ENCODE measurements at places on chromosomes 2 and 18.
A peak's percentile ranks its signal among the peaks of the same experiment; 100 is the strongest.

GRCh38 chr2:176978921-176979320 lies 233.7 kb upstream of the HNRNPA3 start:
- no peak for DNase-seq

DNA sequence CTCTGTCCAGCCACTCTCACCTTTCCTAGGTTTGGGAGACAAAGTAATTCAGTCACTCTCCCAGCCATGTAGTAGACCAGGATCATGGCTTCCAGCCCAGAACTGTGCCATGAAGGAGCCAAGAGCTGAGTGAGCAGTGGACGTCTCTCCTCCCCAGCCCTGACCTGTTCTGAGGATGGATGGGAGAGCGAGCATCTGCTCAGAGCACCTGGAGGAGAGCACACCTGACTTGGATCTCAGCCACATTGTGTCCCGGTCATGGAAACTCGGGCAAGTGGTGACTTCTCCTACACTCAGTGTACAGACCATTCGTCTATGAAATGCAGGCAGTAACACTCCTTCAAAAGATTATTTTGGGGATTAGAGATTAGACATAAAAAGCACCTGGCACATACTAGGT lies 299.7 kb downstream of the TNS1 start:
- DNase-seq, result no peak

GRCh38 chr2:154963511-154963910 lies 265.0 kb downstream of the KCNJ3 start:
- no peak for DNase-seq

DNA sequence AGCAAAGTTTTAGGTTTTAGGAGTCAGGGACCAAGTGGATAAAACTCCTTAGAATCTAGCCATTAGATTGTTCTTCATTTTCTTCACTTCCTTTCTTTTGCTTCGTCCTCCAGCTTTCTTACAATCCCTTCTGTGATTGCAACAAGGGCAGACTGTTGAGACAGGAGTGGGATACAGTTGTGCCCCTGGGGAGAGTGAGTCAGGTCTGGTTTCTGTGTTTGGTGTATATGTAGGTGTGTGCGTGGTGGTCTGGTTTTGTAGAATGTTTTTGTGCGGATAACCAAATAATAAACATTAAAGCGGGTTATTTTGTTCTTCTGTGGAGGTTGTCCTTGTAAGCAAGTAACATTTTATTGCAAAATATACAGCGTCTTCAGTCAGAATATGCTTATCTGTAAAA lies 7.3 kb downstream of the INSIG2 start:
- no peak for DNase-seq

DNA sequence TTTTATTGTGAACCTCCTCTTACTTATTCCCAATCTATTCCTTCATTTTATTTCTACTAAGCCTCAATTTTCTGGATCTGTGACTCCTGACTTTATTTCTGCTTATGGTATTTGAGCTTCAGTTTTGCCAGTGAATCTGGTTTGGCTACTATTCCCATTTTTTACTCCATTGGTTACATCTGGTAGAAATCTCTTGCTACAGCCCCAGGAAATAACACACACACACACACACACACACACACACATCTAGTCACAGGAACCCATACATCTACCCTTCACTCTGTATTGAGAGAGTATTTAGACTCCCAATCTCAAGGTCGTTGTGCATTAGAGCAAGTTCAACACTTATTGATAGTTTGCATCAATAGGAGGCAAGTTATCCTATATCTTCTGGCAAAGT lies 37.0 kb upstream of the GALNT5 start:
- DNase-seq, result no peak

DNA sequence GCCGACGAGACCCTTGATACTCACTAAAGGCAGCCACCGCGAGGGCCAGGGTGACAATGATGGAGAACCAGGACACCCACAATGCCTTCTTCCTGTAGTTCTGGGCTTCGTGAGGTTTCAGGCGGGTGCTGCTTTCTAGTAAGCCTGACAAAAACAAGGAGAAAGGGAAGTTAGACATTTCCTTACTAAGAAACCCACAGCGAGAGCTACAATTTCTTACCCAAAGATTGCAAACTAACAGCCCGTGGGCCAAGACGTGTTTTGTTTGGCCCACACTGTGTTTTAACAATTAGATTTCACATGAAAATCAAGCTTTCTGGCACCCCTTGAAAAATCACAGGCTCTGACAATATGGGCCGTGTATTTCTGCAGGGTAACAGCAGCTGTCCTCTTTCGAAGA lies 5.6 kb downstream of the TMEM163 start:
- DNase-seq, result no peak

GRCh38 chr18:39057423-39058064 lies 1491.9 kb upstream of the CELF4 start:
- DNase-seq, result no peak

- DNase-seq, result peak; percentile 31
Observed at GRCh38 chr2:196337208-196337953, 166.0 kb upstream of the STK17B start.

DNA sequence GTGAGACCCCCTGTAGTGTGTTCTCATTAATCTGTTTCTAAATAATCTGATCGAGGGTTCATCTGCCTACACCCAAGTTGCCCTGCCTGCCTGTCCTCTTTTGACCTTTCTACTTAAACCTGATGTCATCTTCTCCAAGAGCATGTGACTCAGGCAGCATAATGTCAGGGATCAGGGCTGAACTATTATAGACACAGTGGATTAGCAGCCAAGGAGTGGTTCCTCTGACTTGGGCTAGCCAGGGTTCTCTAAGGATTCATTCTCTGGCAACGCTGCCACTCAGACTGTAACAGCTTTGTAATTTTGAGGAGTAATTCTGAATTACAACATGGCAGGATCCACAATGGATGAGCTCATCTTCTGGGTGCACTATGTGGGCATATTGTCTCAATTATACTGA lies 124.0 kb downstream of the MDH1 start:
- DNase-seq, result no peak

GRCh38 chr2:160388464-160389263 lies 104.9 kb downstream of the RBMS1 start:
- no peak for DNase-seq

DNA sequence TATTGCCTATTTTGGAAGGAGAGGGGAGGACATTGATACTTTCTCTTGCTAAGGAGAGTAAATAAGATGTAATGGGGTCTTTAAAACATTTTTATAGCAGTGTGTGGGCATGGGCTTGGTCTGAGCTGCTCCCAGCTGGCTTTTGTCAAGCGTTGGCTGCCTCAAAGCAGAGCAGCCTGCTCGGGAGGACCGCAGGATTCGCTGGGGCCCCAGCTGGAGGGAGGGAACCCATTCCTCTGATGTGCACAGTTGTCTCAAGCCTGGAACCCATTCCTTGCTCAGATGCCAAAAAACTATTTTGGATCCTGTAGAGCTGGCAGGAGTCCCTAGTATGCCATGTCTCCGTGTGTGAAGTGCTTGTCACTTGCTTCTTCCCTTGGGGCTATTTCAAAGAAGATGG lies 59.4 kb upstream of the RMDN2 start:
- no peak for DNase-seq

GRCh38 chr2:20470211-20470610 lies 23.3 kb downstream of the RHOB start:
- DNase-seq, result no peak

- DNase-seq, result no peak
Observed at GRCh38 chr2:125652280-125652679, 1003.7 kb upstream of the GYPC start.

GRCh38 chr18:74791501-74792194 lies 194.0 kb downstream of the ZNF407 start:
- no peak for DNase-seq

DNA sequence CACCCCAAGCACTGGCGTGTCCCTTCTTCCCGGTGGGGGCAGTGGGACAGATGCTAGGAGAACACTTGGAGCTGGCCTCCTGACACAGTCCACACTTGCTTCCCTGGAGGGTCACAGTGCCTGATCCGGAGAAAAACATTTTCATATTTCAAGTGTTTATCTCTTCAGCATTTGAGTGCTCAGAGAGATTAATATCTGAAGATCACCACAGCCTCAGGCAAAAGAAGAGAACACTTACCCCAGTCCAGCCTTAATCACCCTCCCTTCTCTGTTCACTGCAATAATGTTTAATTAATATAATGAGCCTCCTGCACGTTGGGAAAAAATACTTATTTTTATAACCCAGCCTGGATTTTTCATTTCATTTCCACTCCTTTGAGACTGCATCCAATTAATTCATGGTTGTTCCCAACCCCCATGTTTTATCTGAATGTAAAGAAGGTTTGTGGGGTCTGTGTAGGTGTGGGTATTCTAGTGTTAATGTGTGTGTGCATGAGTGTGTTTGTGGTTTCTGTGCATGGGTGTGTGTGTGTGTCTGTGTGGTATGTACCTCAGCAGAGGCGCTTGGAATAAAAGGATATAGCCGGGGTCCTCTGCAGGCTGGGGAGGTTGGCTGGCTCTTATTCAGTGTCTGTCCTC lies 72.1 kb downstream of the NRP2 start:
- no peak for DNase-seq

GRCh38 chr2:182924306-182924705 lies 57.9 kb upstream of the FRZB start:
- DNase-seq, result no peak

- peak; percentile 36 for DNase-seq
Observed at GRCh38 chr2:32805104-32806095, 141.4 kb upstream of the LTBP1 start.

DNA sequence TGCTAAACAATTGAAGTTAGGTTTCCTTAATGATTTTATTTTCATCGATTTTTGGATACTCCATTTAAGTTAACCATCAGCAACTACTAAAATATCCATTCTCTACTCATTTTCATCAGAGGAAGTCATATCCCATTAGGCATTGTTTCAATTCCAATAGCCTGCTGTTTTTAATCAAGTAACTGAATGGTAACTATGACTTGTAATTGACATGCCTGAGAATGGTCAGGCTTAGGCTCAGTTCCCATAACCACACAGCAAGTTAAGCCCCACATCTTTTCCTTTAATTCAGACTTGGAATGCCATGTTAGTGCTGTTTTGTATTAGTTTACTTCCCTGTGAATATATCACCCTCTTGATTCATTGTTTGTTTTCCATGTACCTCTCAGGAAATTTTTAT lies 398.8 kb downstream of the ARHGAP15 start:
- no peak for DNase-seq

GRCh38 chr2:168685600-168686451 lies 116.6 kb upstream of the NOSTRIN start:
- DNase-seq, result no peak

- DNase-seq, result peak; percentile 33
Observed at GRCh38 chr18:58128381-58129374, 84.7 kb downstream of the NEDD4L start.

DNA sequence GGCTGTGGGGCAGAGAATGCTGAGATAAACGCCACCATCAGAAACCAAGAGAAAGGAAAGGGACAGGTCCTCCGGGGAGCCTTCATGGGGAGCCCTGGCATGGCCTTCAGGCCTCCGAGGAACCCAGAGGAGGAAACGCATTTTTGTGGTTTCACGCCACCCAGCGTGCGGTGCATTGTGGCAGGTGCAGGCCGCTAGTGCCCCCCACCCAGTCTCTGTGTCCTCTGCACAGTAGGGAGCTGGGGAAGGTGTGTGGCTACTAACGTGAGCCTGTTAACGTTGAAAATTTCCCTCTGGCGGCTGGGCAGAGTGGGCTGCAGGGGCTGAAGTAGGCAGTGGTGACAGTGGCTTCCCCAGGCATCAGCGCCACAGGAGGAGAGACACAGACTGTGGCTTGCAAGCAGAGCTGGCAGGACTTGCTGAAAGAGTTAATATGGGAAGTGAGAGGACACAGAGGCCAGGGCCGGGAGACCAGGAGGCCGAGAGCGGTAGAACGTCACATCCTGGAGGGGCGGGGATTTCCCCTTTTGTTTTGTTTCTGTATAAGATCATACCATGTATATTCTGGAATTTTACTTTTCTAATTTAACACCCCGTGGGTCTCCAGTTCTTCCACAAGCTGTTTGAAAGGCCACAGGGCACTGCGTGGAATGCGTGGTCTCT lies 166.9 kb downstream of the GBX2 start:
- DNase-seq, result no peak

GRCh38 chr2:109679626-109680025 lies 65.5 kb downstream of the SOWAHC start:
- DNase-seq, result no peak

DNA sequence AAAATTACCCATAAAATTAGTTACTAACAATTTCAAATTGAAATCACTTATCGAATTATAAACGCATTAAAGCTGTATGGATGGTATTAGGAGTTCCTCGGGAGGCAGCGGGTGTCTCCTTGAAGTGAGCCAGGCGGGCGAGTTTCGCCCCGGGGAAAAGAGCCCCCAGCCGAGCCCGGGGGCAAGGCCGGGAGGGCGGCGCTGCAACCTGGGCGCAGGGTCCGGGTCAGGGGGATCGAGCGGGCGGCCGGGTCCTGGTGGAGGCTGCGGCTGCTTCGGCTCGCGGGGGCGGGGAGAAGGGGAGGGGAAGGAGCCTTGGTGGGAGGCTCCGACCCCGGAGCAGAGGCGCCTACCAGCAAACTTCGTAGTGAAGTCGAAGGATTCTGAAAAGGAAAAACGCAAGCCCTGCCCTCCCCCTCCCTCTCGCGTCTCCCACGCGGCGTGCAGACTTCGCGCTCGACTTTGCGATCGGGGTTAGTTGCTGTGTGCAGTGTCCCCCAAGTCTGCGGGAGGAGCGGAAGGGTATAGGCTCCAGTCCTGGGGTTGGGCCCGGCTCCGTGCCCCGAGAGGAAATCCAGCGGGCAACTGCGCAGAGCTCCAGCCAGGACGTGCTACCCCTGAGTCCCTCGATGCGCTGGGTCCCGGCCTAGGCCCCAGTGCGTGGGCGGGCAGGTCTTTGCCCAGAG lies 140.8 kb downstream of the MEIS1 start:
- no peak for DNase-seq

DNA sequence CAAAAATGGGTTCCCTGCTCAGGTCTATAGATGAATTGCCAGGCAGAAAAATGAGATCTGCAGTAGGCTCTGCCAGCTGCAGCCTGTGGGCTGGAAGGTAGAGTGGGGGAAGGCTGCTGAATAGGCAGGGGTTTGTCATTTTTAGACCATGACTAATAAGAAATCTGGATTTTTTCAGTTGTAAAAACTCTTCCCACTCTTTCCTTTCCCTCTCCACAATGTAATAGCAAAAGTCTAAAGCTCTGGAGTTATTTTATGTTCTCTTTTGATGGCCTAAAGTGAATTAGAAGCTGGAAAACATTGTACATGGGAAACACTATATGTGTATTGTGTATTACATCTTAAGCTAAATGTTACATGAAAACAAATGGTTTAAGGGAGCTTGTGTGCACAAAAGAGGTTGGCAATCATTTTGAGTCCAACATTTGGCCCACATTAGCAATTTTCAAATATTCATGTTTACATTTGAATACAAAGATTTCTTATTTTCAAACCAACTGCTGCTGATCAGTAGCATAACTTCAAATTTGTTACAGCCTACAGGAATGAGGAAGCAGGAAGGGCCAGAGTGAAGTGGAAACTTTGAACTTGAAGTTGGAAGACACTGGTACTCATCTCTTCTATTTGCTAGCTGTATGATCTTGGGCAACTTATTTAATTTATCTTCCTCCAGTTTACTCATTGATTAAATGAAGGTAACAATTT lies 407.1 kb downstream of the SLC4A3 start:
- no peak for DNase-seq

- no peak for DNase-seq
Observed at GRCh38 chr18:68267583-68267982, 447.3 kb downstream of the TMX3 start.

- no peak for DNase-seq
Observed at GRCh38 chr2:178230396-178230795, 36.1 kb downstream of the OSBPL6 start.

GRCh38 chr2:151437630-151438029 lies 27.9 kb downstream of the RIF1 start:
- no peak for DNase-seq

GRCh38 chr2:198127627-198128026 lies 323.2 kb downstream of the PLCL1 start:
- peak; percentile 9 for DNase-seq

Data from HuH-7.5 (cell line).